T follicular helper cell (primary cell): ENCODE measurements at places on chromosomes 4 and X.

DNA sequence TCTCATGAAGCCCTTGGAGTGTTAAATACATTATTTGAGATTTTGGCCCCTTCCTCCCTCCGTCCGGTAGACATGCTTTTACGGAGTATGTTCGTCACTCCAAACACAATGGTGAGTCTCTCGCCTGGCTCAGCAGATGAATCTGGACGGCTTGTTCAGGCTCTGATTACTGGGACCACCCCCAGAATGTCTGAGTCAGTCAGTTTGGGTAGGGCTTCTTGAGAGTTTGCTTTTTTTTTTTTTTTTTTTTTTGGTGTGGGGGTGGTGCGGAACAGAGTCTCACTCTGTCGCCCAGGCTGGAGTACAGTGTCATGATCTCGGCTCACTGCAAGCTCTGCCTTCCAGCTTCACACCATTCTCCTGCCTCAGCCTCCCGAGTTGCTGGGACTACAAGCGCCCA is 62.4 kb upstream of the MSANTD1 start:
- no peak for DNase-seq

DNA sequence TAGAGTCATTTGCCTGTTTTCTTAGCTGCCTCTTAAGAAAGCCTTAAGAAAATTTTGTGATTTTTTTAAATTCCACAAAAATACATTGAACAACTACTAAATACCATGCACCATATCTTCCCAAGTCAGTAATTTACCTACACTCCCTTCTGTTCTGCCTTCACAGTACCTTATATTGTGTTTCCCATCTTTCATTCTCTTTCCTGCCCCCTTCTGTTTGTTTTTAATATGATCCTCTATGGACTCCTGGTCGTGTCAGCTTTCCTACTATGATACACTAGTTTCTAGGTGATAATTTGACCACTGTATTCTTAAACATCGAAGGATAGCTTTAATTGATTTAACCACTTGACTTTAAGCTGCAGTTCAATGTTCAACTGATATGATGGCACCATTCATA is 297.7 kb upstream of the HAND2 start:
- DNase-seq = no peak

DNA sequence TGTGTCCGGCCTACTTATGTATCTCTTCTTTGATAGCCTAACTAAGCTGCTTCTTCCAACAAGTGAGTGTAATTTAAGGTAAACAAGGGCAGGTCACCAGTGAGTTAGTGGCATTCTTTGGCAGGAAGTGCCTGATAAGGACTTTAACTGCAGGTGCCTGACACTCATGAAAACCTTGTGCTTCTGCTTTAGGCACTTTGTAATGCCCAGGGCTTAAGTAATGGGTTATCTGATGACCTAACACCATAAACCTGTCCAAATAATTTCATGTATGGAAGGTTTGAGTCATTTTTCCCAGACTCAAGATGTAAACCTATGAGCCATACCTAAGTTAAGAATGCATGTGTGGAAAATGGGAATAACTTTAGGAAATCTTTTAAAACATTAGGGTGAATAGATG is 43.0 kb downstream of the BCOR start:
- no peak for DNase-seq

- DNase-seq = no peak
These were observed 34.3 kb upstream of the GRPR start for GRCh38 chrX:16089086-16089485.

DNA sequence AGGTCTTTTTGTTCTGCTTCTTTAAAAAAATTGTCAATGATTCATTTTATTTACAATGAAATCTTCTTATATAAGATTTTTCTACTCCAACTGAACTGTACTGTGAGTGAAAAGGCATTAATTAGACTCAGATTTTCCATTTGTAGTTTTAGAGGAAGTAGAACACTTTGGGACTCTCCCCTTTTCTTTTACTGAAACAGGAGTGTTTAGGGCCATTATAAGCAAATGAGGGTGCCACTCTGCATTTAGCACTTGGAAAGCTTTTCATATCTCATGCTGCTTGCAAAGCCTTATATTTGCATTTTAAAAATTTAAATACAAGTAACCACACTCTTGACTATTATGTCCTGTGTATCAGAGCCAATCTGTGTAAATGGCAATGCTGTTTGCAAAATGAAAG is 584.3 kb downstream of the KLHL13 start:
- DNase-seq = no peak

DNA sequence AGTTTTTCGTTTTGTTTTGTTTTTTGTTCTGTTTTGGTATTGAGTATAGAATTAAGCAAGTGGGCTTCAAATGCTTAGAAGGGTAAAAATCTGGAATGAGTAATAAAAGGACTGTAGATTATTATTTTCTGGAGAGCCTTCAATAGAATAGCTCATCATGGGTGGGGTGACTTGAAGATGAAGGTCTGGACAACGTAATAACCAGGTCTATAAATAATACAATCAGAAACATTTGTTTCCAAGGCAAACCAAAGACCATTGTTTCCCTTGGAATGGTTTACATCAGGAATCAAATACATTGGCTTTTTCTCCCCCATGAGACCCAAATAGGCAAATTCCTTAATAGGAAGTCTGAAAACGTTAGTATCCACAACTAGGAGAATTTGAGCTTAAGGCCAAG is 721.6 kb downstream of the RPA4 start:
- no peak for DNase-seq

DNA sequence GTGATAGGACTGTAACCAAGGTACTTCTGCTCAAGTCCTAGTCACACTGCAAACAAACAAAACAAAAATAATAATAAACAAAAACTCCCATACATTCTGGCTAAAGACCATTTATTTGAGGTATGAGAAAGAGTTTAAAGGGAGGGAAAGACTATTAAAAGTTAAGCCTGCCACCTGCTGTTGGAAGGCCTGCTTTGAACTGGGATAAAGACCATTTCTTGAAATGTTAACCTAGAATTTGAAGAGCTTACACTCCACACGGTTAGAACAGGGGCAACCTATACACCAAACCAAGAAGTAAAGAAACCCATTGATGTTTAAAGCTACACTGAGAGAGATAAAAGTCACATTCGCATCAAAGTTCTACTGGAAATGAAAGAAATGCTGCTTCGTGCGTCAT is 548.7 kb upstream of the DIPK2B start:
- no peak for DNase-seq

- no peak for DNase-seq
These were observed 22.3 kb downstream of the TMPRSS11D start for GRCh38 chr4:67861513-67861912.

DNA sequence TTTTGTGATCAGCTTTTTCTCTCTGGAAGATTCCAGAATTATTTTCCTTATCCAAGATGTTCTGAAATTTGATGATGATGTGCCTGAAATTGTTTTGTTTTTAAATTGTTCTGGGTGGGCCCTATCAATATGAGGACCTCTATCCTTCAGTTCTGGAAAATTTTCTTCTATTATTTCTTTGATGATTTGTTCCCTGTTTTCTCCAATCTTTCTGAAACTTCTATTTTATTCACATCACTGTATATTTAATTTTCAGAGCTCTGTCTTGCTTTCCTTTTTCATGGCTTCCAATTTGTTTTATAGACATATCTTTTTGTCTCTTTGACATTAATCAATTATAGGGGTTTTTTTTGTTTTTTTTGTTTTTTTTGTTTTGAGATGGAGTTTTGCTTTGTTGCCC is 12.2 kb upstream of the FNIP2 start:
- DNase-seq = no peak

DNA sequence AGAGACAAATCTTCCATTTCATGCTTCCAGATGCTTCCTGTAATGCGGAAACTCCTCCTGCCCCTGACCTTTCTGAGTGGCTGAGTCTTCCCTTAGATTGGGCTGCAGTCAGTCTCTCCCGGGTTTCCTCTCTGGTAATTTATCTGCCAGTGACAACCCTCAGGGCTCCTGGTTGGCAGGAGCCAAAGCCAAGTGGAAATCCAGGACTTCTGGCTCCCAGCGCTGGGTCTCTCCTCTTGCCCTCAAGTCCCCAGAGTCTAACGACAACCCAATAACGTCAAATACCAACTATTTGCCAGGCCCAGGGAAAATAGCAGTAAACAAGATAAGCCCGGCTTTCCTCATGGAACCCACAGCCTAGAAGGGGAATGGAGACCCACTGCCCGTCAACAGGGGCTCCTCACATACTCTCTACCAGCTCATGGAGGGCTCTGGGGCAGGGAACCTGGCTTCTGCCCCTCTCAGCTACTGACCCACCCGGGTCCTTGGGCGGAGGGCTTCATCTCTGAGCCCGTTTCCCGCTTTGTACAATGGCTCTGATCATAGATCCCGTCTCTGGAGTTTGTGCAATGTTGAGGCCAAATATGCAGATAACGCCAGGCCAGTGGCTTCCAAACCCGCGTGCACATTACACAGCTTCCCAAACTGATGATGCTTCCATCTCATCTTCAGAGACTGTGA is 1.1 kb upstream of the TBC1D14 start:
- no peak for DNase-seq

DNA sequence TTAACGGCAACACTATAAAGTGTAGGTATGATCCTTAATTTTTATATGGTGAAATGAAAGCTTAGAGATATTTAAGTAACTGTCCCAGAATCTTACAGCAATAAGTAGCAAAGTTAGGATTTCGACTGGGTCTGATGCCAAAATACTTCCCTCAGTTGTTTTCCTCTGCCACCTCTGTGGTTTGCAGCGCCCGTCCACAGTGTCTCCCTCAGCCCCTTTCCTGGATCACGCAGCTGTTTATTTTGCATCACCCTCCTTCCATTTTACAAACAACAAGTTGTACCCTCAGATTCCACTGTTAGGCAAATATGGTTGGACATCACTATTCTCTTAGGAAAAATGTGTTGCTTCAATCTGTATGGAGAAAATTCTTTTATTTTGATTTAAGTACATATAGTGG is 56.1 kb downstream of the RAPGEF2 start:
- DNase-seq = no peak

GRCh38 chrX:25531096-25531495 is 515.3 kb upstream of the ARX start:
- DNase-seq = no peak

DNA sequence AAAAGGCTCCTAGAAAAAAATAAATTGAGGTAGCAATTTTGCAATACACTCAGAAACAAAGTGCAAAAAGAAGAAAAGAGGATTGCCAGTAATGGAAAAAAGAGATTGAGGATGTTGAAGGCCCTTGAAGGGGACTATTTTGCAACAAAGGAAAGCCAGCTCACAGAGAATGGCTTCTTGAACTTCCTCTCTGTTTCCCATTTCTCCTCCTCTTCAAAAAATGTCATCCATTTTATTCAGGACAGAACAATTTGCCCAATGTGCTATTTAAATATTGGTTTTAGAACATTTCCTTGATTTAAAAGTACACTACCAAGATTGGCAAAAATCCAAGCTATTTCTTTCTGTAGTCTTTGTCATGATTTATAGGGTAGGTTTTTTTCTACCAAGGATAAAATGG is 60.2 kb downstream of the GASK1B start:
- no peak for DNase-seq

DNA sequence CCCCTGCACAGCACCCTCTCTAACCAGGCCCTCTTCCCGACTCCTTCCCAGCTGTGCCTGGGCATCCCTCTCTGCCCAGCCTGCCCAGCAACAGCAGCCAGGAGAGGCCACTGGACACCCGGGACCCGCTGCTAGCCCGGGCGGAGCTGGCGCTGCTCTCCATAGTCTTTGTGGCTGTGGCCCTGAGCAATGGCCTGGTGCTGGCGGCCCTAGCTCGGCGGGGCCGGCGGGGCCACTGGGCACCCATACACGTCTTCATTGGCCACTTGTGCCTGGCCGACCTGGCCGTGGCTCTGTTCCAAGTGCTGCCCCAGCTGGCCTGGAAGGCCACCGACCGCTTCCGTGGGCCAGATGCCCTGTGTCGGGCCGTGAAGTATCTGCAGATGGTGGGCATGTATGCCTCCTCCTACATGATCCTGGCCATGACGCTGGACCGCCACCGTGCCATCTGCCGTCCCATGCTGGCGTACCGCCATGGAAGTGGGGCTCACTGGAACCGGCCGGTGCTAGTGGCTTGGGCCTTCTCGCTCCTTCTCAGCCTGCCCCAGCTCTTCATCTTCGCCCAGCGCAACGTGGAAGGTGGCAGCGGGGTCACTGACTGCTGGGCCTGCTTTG is 1.1 kb downstream of the AVPR2 start:
- DNase-seq = no peak
